Endothelial cell (in vitro differentiated cells): ENCODE measurements at places on chromosomes 7 and 10. TPM values are rescaled to one million over a fixed set of nuclear protein-coding genes. Genes with fewer than 3 reads are reported as not detected.
A peak's percentile ranks its signal among the peaks of the same experiment; 100 is the strongest.

Gene TET1
- total RNA-seq: 20.3 TPM

Gene DNAH11
- total RNA-seq: 0.18 TPM

DNA sequence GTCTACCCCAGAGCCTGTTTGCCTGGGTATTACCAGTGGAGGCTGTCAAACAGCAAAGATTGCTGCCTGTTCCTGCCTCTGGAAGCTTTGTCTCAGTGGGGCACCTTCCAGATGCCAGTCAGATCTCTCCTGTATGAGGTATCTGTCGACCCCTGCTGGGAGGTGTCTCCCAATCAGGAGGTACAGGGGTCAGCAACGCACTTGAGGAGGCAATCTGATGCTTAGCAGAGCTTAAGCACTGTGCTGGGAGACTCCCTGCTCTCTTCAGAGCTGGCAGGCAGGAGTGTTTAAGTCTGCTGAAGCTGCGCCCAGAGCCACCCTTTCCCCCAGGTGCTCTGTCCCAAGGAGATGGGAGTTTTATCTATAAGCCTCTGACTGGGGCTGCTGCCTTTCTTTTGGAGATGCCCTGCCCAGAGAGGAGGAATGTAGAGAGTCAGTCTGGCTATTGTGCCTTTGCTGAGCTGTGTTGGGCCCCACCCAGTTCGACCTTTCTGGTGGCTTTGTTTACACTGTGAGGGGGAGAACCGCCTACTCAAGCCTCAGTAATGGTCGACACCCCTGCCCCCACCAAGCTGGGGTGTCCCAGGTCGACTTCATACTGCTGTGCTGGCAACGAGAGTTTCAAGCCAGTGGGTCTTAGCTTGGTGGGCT is 62.2 kb downstream of the PPP1R9A start:
- no peak for DNase-seq
- H3K36me3 ChIP-seq: no peaks in the 10 kb centered on the region

DNA sequence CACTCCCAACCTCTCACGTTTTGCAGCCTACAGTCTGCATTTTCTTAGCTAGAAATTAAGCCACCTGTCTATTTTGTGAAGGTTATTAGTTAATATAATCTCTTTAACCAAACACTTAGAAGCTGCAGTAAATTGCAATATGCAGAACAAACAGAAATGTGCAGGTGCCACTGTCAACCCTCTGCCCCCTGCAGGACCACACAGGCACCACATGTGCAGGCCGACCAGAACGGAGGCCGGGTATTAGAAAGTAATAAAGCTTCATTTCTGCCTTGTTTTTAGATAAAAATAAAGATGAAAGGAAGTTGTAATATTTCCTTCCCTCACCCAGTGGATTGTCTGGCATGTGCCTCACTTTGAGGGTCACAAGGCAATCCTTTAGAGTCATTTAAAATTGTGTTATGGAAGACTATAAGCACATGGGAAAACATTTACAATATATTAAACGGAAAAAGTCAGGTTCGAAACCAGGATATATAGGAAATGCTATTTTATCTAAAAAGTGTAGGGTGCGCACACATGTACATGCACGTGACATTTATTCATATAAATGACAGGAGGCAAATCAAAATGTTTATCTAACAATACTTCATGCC is 158.2 kb downstream of the ARHGAP12 start:
- peaks cover 3% of the 10 kb centered on the region for H3K27me3 ChIP-seq
- H3K36me3 ChIP-seq: no peaks in the 10 kb centered on the region
- H3K27ac ChIP-seq: no peak overlapping the region
- peaks cover 4% of the 10 kb centered on the region for H3K4me1 ChIP-seq
- DNase-seq: peak; percentile 63
- no peak overlapping the region for H3K4me3 ChIP-seq
